ENCODE measurements at places on chromosomes 2 and 18. TPM values are rescaled to one million over a fixed set of nuclear protein-coding genes. Genes with fewer than 3 reads are reported as not detected.

Gene EMX1
- 0.18 TPM for polyA plus RNA-seq

GRCh38 chr2:20126469-20126868 is 75.0 kb upstream of the LAPTM4A start:
- no peak for DNase-seq

Gene GAREM1
- polyA plus RNA-seq, result 2.9 TPM

DNA sequence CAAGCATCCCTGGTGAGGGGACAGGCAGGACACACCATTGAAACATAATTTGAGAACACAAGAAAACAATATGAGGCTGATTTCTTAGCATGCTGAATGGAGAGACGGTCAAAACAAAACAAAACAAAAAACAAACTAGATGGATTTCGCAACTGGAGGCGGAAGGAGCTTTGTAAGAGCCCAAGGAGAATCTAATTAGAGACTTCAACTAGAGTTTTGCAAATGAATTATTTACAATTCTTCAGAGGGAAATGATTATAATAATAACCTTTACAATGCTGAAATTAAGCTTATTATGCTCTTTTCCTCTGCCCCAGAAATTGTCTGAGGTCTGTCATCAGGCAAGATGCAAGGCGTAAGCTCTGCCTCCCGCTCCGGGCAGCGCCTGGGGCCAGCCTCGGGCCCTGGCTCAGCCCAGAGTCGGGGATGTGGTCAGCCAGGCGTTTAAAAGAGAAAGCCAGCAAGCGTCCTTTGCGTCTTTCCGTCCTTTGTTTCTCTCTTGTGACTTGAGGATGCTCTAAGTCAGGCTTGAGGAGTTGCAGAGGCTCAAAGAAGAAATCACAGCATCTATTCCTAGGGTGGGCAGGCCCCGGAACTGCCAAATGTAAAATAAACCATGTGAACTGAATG is 139.6 kb downstream of the TWIST2 start:
- DNase-seq, result no peak

Gene REG1B
- 0.20 TPM for polyA plus RNA-seq

DNA sequence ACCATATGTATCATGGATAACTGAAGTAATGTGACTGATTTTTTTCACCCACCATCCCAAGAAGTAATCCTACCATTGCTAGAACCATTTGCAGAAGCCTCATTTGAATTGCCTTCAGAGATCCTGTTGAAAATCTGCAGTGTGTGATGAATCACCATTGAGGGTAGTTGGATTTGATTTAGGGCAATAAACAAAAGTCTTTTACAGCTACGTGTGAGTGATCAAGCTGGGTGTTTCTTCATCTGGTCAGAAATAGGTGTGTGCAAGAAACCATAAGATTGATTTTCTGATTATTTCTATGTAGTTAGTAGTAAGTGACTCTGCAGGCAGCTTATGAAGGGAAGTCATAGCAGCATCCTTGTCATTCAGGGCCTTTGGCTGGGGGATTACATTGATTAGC is 159.6 kb downstream of the MGAT5 start:
- DNase-seq, result no peak

Gene PDK1
- 10.6 TPM for polyA plus RNA-seq

GRCh38 chr2:187966924-187967323 is 324.8 kb upstream of the GULP1 start:
- no peak for DNase-seq

Gene L3MBTL4
- 4.9 TPM for polyA plus RNA-seq

Gene CDK15
- 0.25 TPM for polyA plus RNA-seq

- DNase-seq, result no peak
Observed at GRCh38 chr2:164568317-164568716, 53.0 kb downstream of the GRB14 start.

Data from right cardiac atrium (tissue), 5 donors.